Brain (organoid and tissue), 16 donors: ENCODE measurements at places on chromosomes 2 and 18. TPM values are rescaled to one million over a fixed set of nuclear protein-coding genes. Genes with fewer than 3 reads are reported as not detected.

ALPP gene
- not detected for polyA plus RNA-seq

PLCL1 gene
- 5.7 TPM for polyA plus RNA-seq

CFAP65 gene
- 0.61 TPM for polyA plus RNA-seq

FAM237A gene
- polyA plus RNA-seq: not detected

KLF7 gene
- polyA plus RNA-seq: 11.2 TPM

COX5B gene
- 535 TPM for polyA plus RNA-seq

FAP gene
- polyA plus RNA-seq: 0.32 TPM

ABCG5 gene
- polyA plus RNA-seq: not detected

NEB gene
- polyA plus RNA-seq: 8.4 TPM

KRTCAP3 gene
- polyA plus RNA-seq: 14.7 TPM

SMCHD1 gene
- 5.5 TPM for polyA plus RNA-seq

MBOAT2 gene
- polyA plus RNA-seq: 12.0 TPM

ERICH2 gene
- 1.1 TPM for polyA plus RNA-seq

LONRF2 gene
- 5.4 TPM for polyA plus RNA-seq

UGT1A4 gene
- polyA plus RNA-seq: not detected

STEAP3 gene
- polyA plus RNA-seq: 10.9 TPM

PCARE gene
- not detected for polyA plus RNA-seq

OTOS gene
- polyA plus RNA-seq: 3.5 TPM

ALK gene
- 0.41 TPM for polyA plus RNA-seq

TOGARAM2 gene
- polyA plus RNA-seq: 0.71 TPM

UGT1A3 gene
- not detected for polyA plus RNA-seq

CRYGD gene
- polyA plus RNA-seq: not detected

CXCR1 gene
- polyA plus RNA-seq: 0.49 TPM

ZSWIM2 gene
- polyA plus RNA-seq: not detected

REEP1 gene
- polyA plus RNA-seq: 12.1 TPM

ANKRD23 gene
- 0.73 TPM for polyA plus RNA-seq

NAT8 gene
- not detected for polyA plus RNA-seq

CTDP1 gene
- 13.1 TPM for polyA plus RNA-seq

MSTN gene
- polyA plus RNA-seq: not detected

IL36RN gene
- not detected for polyA plus RNA-seq

KCNJ13 gene
- polyA plus RNA-seq: not detected

CCDC102B gene
- polyA plus RNA-seq: 3.0 TPM

NCK2 gene
- polyA plus RNA-seq: 52.0 TPM

AMER3 gene
- 5.7 TPM for polyA plus RNA-seq

NDC80 gene
- 21.0 TPM for polyA plus RNA-seq

CDH19 gene
- polyA plus RNA-seq: 0.68 TPM

ZNF512 gene
- polyA plus RNA-seq: 40.0 TPM

IL18R1 gene
- 0.31 TPM for polyA plus RNA-seq

GNAL gene
- polyA plus RNA-seq: 2.7 TPM

MC5R gene
- polyA plus RNA-seq: not detected

MYOM1 gene
- 3.1 TPM for polyA plus RNA-seq

TMEM237 gene
- polyA plus RNA-seq: 22.6 TPM

FABP1 gene
- polyA plus RNA-seq: 1.0 TPM

NGEF gene
- 33.4 TPM for polyA plus RNA-seq

RESP18 gene
- not detected for polyA plus RNA-seq

SELENOI gene
- 7.6 TPM for polyA plus RNA-seq

YES1 gene
- polyA plus RNA-seq: 8.2 TPM

PSD4 gene
- 5.5 TPM for polyA plus RNA-seq

DSG1 gene
- 0.05 TPM for polyA plus RNA-seq
